Umbilical cord (tissue), 2 donors: ENCODE measurements at places on chromosomes 4 and X. TPM values are rescaled to one million over a fixed set of nuclear protein-coding genes. Genes with fewer than 3 reads are reported as not detected.

- DNase-seq, result no peak
These were observed 384.5 kb upstream of the TENM3 start for GRCh38 chr4:181858741-181859140.

DNA sequence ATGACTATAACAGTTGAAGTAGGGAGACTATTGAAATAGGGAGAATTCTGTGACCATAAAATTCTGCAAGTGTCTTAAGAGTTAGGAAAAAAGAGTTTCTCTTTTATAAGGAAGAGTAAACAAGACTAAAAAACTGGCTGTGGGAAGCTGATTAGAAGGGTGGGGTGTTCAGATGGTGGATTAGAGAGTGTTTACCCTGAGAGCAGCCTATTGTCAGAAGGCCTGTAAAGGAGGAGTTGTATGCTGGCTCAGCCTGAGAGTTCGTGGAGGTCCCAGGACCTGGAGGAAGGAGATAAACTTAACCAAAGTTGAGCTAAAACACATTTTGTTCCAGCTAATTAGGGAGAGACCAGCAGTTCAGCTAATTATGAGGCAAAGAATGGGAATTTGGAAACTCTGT lies 629.7 kb downstream of the PCDH7 start:
- DNase-seq, result peak; percentile 21

DNA sequence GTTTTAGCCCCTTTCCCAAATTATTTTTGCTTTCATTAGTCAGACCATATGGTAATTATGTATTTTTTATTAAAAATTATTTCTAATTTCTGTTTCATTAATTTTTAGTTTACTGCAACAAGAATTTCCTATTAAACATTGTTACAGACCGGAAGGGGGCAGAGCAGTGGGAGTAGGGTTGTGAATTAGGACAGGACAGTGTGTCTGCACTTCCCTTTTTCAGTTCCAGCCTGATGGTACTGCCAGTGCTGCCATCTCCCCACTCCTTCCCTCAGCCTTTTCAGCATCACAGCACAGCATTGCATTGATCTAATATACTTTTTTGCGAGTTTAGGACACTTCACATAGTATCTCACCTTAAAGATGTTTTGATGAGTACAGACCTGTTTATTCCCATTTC lies 76.5 kb downstream of the STIM2 start:
- DNase-seq, result no peak

DNA sequence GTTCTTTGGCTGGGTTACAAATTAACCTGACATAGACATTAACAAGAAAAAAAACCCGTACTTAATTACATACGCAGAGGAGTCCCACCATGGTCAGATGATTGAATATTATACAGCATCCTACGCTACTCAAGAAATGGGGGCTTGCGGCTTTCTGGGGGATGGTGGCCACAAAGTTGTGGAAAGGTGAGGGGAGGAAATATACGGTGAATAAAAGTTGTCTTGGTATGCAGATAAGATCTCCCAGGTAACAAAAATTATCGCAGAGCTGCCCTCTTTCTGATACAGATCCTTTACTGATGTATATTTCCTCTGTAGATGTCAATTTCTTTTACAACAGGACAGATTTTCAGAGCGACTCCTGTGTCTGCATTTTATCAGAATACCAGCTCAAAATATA lies 890 bp downstream of the DCAF16 start:
- DNase-seq, result no peak

DNA sequence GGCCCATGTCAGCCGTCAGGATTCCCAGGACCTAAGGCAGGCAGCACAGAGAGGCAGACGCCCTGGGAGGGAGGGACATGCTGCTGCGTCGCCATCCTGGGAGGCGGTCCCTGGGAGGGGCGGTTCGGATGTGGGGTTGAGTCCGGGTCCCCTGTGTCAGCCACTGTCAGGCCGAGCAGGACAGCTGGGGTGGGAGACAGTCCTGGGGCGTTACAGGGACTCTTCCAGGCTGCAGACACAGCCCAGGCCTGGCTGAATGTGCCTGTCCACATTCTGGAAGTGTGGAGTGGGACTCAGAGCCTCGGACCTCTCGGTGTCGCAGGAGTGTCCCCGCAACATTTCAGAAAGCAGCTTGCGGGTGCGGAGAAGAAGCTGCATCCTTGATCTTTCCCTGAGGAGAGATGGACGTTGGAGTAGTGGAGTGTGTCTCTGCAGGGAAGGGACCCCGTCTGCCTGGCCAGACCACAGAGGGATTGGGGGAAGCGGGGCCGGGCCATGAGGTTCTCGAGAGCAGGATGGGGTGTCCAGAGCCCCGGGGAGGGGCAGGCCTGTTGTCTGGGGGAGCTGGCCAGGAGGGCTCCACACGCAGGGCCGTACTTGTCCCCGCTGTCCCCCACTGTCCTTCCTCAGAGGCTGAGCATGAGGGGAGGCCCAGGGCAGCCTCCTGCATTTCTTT lies 6.1 kb downstream of the AKAP17A start:
- DNase-seq, result no peak

DNA sequence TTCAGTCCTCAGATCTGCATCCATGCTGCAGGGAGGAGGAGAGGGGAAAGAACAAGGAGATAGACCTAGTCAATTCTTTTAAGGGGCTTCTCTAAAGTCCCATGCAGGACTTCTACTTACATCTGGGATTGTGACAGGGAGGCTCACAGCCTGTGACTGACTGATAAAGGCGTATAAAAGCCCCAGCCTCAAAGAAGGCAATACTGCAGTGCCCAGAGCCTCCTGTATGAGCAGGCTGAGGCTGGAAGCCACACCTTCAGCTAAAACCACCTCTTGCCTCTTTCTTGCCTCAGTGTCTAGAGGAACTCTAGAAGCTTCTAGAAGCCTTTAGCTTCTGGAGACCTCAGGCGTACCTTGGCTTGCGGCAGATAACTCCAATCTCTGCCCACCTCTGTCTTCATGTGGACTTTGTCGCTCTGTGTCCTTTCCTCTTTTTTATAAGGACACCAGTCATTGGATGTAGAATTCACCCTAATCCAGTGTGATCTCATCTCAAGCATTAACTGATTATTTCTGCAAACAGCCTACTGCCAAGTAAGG lies 6.0 kb upstream of the ZCCHC4 start:
- no peak for DNase-seq

GRCh38 chr4:106985830-106986229 lies 50.3 kb downstream of the DKK2 start:
- DNase-seq, result no peak

GRCh38 chrX:46628460-46629371 lies 55.2 kb downstream of the CHST7 start:
- peak; percentile 24 for DNase-seq

DNA sequence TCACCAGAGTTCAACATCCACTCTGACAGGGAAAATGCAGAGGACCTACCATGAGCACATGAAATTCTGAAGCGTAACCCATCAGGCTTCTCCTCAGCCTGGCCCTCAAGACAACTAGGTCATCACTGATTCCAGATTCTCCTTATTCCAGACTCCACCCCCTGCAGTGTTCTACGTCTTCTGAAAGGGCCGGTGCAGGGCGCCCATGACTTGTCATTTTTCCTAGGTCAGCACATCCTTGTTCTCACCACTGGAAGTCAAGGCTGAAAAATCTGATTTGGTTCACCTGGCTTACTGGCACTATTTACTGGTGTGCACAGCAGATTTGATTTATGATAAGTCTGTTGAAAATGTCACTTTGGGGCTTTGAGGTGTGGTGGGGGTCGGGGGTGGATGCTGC lies 140.9 kb upstream of the KLF3 start:
- DNase-seq, result peak; percentile 15

- DNase-seq, result no peak
These were observed 37.7 kb upstream of the LRBA start for GRCh38 chr4:151052785-151053184.

GRCh38 chr4:152691761-152692160 lies 12.0 kb upstream of the TMEM154 start:
- no peak for DNase-seq

GRCh38 chrX:50697691-50698090 lies 116.3 kb downstream of the SHROOM4 start:
- peak; percentile 56 for DNase-seq

DNA sequence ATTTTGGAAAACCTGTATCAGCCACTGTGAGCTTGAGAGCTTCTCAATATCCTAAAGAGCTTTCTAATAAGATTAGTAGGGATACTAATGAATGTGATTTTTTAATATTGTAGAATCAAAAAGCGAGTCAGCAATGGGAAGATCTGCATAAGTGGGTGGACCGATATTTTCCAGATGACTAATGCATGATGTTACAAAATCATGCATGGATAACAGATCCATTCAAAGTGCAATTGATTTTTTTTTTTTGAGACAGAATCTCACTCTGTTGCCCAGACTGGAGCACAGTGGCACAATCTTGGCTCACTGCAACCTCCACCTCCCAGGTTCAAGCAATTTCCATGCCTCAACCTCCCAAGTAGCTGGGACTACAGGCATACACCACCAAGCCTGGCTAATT lies 7.3 kb upstream of the CLDN2 start:
- DNase-seq, result no peak

- no peak for DNase-seq
These were observed 62.1 kb downstream of the GALNTL6 start for GRCh38 chr4:171875291-171875690.

- DNase-seq, result peak; percentile 75
These were observed 251.0 kb downstream of the KCNIP4 start for GRCh38 chr4:21697583-21697982.

DNA sequence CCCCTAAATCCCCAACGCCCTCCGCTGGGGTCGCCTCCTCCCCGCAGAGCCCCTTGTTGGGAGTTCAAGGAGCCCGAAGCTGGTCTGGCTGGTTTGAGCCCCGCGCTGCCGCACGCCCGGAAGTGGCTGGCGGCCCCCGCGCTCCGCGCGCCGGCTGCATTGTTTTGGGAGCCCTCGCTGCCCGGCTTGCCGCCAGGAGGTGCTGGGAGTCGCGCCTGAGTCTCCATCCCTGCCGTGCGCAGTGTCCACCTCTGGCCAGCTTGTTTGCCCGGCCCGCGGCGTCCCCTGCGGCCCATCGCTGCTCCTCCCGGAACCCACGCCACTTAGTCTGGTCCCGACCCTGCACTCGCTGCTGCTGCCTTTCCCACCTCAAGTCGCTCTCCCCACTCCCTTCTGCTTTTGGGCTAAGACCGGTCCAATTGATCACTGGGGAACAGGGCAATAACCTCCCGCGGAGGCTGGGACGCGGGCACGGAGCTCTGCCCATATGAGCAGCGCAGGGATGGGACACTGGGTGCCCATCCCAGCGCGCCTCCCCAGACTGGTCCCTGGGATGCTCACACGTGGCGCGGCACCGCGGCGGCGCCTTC lies 2.2 kb upstream of the SFRP2 start:
- DNase-seq, result no peak

- no peak for DNase-seq
These were observed 21.9 kb downstream of the SMAD1 start for GRCh38 chr4:145503486-145504072.

GRCh38 chr4:53061091-53061850 lies 199.2 kb downstream of the RASL11B start:
- no peak for DNase-seq

Gene DGKQ
- 5.3 TPM for total RNA-seq

Gene GRXCR1
- 1.2 TPM for total RNA-seq

Gene FOXO4
- total RNA-seq, result 13.5 TPM

Gene GAGE1
- 1.4 TPM for total RNA-seq

Gene FAT4
- 34.7 TPM for total RNA-seq

Gene BEX1
- 1.2 TPM for total RNA-seq

Gene CT45A1
- not detected for total RNA-seq

Gene UGT2A3
- total RNA-seq, result 0.72 TPM
